ENCODE measurements at places on chromosomes 7 and 10. TPM values are rescaled to one million over a fixed set of nuclear protein-coding genes. Genes with fewer than 3 reads are reported as not detected.

DNA sequence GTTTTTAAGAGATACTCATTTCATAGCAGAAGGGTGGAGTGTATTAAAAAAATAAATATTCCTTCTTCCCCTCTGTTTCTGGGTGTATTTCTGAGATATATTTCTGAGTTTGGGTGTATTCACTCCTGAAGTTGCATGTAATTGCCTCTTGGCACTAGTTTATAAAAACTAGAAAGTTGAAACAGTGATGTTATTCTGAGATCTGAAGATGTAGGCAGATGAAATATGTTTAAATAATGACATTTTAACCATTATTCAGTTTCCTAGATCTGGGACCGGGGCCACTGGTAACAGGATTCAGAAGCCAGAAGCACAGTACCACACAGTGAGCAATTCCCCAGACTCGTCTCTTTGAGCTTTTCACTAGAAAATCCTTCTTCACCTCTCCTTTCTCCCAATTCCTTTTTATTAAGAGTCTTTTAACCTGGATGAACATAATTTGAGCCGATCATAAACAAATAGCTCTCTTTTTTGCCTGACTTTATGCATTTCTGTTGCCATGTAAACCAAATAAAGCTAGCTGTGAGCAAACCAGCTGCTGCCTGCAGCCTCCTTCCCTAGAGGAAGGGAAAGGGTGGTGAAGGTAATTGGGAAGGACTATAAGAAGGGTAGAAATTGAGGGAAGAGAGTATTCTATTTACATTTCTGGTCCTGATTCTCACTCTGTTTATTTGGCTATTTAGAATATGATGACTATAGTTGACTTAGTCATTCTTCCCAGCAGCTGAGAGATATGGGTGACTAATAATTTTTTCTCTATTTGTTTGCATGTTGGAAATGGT is 101.8 kb upstream of the STRIP2 start:
- H3K27me3 ChIP-seq: no peaks in the 10 kb centered on the region
- DNase-seq: no peak
- no peaks in the 10 kb centered on the region for H3K4me1 ChIP-seq
- H3K4me3 ChIP-seq: no peak overlapping the region
- no peaks in the 10 kb centered on the region for H3K36me3 ChIP-seq
- H3K27ac ChIP-seq: no peak overlapping the region

DNA sequence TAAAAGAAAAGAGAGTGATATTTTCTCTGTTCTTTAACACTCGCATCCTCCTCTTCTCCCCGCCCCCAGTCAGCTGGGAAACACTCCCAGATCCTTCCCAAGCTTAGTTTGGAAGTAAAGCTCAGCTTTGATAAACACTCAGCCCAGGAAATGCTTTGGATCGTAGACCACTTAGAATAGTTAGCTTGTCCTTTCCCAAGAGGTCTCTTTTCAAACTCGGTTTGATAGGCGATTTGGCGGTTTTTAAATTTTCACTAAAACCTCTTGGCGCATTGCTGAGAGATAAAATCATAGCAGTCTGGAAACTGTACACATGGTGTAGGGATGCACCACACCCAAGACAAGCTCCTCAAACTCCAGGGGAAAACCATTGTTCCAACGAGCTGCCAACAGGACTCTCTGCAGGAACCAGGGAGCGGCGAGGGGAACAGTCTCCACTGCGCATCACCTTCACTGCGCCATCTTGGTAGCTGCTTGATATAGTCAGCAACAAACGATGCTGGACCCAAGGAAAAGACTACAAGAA is 22.3 kb downstream of the SMURF1 start:
- peaks cover 66% of the 10 kb centered on the region for H3K4me1 ChIP-seq
- no peak for DNase-seq
- no peaks in the 10 kb centered on the region for H3K27me3 ChIP-seq
- H3K4me3 ChIP-seq: no peak overlapping the region
- peak overlapping the region; percentile 46 for H3K27ac ChIP-seq
- H3K36me3 ChIP-seq: no peaks in the 10 kb centered on the region

DNA sequence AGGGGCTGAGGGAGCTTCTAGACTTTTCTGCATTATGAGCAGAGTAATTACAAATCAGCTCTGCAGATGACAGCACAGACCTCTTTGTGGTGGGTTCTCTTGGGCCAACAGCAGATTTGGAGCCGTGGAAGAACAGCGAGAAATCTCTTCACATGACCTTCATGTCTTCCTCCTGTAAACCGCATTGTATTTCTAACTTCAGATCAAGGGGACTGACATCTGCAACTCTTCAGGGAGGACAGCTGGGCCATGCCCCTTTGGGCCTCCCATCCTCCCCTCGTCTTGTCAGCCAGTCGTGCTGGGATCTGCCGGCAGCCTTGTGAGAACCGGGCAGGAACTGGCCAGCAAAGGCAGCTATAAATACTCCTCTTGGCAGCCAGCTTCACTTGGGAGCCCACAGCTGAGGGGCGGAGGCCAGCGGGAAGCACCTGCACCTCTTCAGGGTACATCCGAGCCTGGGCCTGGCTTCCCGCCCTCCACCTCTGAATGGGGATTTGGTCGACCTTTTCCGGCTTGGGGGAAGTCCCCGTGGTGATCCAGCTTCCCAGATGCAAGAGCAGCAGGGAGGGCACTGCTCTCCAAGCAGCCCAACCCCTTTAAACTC is 54.7 kb downstream of the STEAP1B start:
- H3K27me3 ChIP-seq: no peaks in the 10 kb centered on the region
- no peak overlapping the region for H3K4me3 ChIP-seq
- no peaks in the 10 kb centered on the region for H3K36me3 ChIP-seq
- H3K27ac ChIP-seq: peak overlapping the region; percentile 70

GRCh38 chr7:98162758-98163157 is 48.5 kb upstream of the BHLHA15 start:
- no peak for DNase-seq
- no peak overlapping the region for H3K4me3 ChIP-seq
- peaks cover 8% of the 10 kb centered on the region for H3K36me3 ChIP-seq
- no peaks in the 10 kb centered on the region for H3K27me3 ChIP-seq
- H3K4me1 ChIP-seq: peaks cover 15% of the 10 kb centered on the region

GRCh38 chr7:34406848-34407530 is 251.0 kb upstream of the NPSR1 start:
- DNase-seq: no peak
- no peaks in the 10 kb centered on the region for H3K4me1 ChIP-seq
- H3K4me3 ChIP-seq: no peak overlapping the region
- no peaks in the 10 kb centered on the region for H3K27me3 ChIP-seq
- H3K36me3 ChIP-seq: no peaks in the 10 kb centered on the region
- no peak overlapping the region for H3K27ac ChIP-seq

DNA sequence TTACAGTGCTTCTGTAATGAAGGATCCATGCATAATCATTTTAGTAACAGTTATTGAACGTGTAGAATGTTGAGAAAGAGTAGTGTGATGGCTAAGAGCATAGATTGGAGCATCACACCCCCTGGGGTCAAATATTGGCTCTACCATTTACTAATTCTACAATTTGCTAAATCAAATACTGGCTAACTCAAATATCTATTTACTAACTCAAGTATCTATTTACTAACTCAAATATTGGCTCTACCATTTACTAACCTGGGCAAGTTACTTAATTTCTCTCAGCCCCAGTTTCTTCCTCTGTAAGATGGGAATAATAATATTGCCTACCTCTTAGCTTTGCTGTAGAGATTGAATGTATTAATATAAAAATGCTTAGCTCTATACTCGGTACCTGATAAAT is 64.0 kb downstream of the CDK14 start:
- H3K27ac ChIP-seq: no peak overlapping the region
- H3K4me3 ChIP-seq: no peak overlapping the region
- no peak for DNase-seq
- no peaks in the 10 kb centered on the region for H3K27me3 ChIP-seq

DNA sequence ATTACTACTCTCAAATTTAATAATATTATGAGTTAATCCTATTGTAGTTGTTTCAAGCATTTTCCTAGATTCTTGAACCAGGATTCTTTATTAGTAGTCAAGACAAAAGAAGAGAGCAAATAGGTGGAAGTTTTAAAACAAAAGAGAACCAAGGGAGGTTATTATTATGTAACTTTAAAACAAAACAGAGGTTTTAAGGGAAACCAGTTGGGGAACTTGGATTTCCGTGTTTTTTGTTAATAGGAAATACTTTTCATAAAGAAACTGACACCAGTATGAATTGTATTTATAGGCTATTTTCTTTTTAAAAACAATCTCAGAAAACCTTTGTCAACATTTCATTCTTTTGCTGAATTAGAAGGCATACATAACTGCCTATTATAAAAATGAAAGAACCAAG is 183.9 kb downstream of the WNT2 start:
- peaks cover 8% of the 10 kb centered on the region for H3K36me3 ChIP-seq
- peaks cover 3% of the 10 kb centered on the region for H3K4me1 ChIP-seq
- H3K27ac ChIP-seq: no peak overlapping the region
- DNase-seq: no peak
- no peaks in the 10 kb centered on the region for H3K27me3 ChIP-seq
- H3K4me3 ChIP-seq: no peak overlapping the region

DNA sequence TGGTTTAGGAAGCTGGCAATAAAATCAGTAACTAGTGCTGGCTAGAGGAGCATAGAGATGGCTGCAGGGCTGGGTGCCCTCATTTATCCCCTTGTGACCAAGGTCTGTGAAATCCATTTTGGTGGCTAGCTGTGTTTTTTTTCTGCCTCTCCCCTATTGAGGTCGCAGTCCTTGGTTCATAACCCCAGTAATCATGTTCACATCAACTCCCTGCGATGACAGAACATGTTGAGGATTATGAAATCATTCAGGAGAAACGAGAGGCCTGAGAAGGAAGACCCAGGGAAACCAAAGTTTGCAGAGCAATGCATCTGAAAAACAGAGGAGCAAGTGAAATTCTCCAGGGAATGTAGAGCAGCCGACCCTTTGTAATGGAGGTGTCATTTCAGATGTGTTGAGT is 126.9 kb downstream of the TACC2 start:
- H3K36me3 ChIP-seq: no peaks in the 10 kb centered on the region
- peak overlapping the region; percentile 100 for H3K27ac ChIP-seq
- no peak overlapping the region for H3K4me3 ChIP-seq
- no peak for DNase-seq
- H3K4me1 ChIP-seq: peaks cover 52% of the 10 kb centered on the region
- H3K27me3 ChIP-seq: no peaks in the 10 kb centered on the region

DNA sequence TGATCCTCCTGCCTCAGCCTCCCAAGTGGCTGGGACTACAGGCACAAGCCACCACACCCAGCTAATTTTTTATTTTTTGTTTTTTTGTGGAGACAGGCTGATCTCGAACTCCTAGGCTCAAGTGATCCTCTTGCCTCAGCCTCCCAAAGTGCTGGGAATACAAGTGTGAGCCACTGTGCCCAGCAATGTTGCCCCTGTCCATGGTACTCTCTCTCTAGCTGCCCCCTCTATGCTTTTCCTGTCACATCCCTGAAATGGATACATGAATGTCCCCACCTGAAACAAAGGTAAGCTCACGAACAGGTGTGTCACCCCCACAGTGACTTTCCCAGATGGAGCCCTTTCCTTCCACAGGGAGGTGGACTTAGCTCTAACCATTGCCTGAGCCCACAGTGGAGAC is 141.1 kb upstream of the MGMT start:
- H3K27me3 ChIP-seq: no peaks in the 10 kb centered on the region
- no peaks in the 10 kb centered on the region for H3K4me1 ChIP-seq
- no peak overlapping the region for H3K4me3 ChIP-seq
- no peak for DNase-seq

GRCh38 chr7:129069021-129069420 is 14.1 kb upstream of the TNPO3 start:
- DNase-seq: no peak
- H3K27me3 ChIP-seq: no peaks in the 10 kb centered on the region
- H3K4me1 ChIP-seq: no peaks in the 10 kb centered on the region

GRCh38 chr10:128614802-128615553 is 488.8 kb upstream of the MKI67 start:
- DNase-seq: no peak
- no peaks in the 10 kb centered on the region for H3K36me3 ChIP-seq
- H3K4me1 ChIP-seq: no peaks in the 10 kb centered on the region
- H3K4me3 ChIP-seq: no peak overlapping the region
- H3K27ac ChIP-seq: no peak overlapping the region

DNA sequence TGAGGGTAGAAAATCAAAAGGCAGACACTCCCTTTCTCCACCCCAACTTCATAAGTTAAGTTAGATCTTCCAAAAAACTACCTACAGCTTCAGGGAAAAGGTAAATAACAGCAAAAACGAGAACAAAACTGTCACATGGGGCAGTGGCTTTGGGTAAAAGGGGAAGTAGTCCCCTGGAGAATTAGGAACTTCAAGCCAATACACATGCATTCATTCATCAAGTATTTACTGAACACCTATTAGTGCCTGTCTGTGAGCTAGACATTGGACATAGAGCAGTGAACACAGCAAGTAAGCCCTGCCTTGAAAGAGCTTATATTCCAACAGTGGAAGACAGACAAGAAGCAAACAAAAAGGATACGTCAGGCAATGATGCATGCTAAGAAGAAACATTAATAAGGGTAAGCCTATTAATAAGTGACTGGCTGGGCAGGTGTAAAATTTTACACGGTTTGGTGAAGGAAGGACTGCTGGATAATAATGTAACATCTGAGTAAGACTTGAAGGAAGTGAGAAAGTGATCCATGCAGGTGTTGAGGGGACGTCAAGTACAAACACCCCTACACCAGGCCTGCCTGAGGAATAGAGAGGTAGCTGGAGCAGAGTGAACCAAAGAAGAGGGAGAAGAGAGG is 69.6 kb upstream of the RAPGEF5 start:
- DNase-seq: no peak
- no peaks in the 10 kb centered on the region for H3K4me1 ChIP-seq
- H3K27ac ChIP-seq: no peak overlapping the region
- no peaks in the 10 kb centered on the region for H3K36me3 ChIP-seq
- no peaks in the 10 kb centered on the region for H3K27me3 ChIP-seq

The OR2AE1 gene
- not detected for total RNA-seq

The VTI1A gene
- 35.4 TPM for total RNA-seq

The CALD1 gene
- 153 TPM for total RNA-seq

The NXPH1 gene
- total RNA-seq: not detected

The MRLN gene
- total RNA-seq: 0.91 TPM

The HOXA10 gene
- total RNA-seq: not detected

The MRC1 gene
- total RNA-seq: 493 TPM

The RAMP3 gene
- 56.9 TPM for total RNA-seq

The ARHGEF5 gene
- total RNA-seq: 32.8 TPM

The INHBA gene
- 6.7 TPM for total RNA-seq

The TMED4 gene
- 205 TPM for total RNA-seq

The FKBP9 gene
- 154 TPM for total RNA-seq

The VWA2 gene
- total RNA-seq: 8.3 TPM

Data from upper lobe of left lung (tissue), 6 donors.